ENCODE measurements at places on chromosomes 13 and 19.

DNA sequence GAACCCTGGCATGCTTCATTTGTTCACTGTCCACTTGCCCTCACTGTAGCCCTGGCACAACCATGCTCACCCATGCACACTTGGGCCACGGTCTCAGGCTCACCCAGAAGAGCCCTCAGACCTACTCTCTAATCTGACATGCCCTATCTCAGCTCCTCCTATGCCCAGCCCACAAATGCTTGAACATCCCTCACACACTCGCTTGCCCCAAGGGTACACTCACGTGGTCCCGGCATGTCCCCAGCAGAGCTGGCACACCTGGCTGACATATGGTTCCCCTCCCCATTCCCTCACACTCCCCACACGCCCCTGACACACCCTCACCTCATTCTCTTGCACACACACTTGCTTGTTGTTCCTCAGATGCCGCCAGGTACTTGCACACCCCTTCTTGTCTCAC, 55.7 kb downstream of the MAP4K1 start:
- no peak for DNase-seq

- peak; percentile 42 for DNase-seq
Observed at GRCh38 chr19:31350693-31351055, 1.4 kb upstream of the TSHZ3 start.

DNA sequence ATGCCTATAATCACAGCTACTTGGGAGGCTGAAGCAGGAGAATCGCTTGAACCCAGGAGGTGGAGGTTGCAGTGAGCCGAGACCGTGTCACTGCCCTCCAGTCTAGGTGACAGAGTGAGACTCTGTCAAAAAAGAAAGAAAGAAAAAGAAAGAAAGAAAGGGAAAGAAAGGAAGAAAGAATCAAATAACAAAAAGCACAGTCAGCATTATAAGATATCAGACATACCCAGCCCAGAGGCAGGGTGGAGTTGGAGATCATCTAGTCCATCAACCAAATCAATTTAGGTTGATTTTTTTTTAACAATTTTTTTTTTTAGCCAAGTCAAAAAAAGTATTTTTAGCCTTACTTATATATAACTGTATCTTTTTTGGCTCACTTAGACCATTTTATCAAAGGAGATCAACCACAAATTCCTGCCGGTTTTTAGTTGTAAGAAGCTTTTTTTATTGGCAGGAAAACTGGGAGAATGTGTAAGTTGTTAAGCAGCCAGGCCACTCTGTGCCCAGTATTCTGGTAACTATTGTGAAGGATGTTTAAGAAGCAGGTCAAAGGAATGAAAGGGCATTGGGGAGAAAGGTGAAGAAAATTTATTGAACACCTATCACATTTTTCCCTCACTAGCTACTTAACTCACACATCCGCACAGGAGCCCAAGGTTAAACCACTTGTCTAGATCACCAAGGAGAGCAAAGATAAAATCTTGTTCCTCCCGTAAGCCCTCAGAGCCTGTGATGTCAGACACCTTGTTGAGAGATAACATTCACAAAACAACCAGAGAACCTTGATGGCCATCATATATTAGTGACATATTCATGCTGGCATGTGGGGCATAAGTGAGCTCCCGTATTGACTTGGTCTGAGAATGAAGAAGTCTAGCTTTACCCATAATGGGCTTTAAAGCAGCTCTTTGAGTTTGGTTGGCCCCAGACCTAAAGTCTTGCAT, 91.8 kb downstream of the COL4A2 start:
- no peak for DNase-seq

- DNase-seq = no peak
Observed at GRCh38 chr19:15191514-15191913, 9.3 kb downstream of the NOTCH3 start.

GRCh38 chr13:103772576-103772975, 706.4 kb upstream of the SLC10A2 start:
- DNase-seq = no peak

GRCh38 chr13:23679220-23679619, 109.0 kb downstream of the TNFRSF19 start:
- DNase-seq = no peak

- DNase-seq = peak; percentile 48
Observed at GRCh38 chr13:31431722-31432137, 232.0 kb downstream of the B3GLCT start.

GRCh38 chr13:31725841-31726240, 13.5 kb upstream of the RXFP2 start:
- DNase-seq = no peak
